NCI-H774 (cell line): ENCODE measurements at places on chromosomes 1 and 21.

DNA sequence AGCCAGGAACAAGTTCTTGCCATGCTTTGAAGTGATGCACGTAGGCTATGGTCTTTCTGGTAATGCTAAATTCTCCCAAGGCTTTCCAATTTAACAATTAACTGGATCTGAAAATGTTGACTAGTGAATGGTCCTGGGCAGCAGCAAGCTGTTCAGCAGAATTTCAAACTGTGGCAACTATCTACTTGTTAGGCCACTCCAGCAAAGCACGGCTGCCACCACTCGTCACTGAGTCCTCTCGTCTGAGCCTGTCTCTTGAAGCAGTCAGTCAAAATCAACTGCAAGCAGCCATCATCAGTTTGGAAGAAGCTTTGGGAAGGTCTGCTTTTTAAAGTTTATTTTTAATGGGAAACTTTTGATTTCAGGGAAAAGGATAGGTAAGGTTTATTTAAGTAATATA lies 6.1 kb downstream of the FLVCR1 start:
- DNase-seq, result no peak

DNA sequence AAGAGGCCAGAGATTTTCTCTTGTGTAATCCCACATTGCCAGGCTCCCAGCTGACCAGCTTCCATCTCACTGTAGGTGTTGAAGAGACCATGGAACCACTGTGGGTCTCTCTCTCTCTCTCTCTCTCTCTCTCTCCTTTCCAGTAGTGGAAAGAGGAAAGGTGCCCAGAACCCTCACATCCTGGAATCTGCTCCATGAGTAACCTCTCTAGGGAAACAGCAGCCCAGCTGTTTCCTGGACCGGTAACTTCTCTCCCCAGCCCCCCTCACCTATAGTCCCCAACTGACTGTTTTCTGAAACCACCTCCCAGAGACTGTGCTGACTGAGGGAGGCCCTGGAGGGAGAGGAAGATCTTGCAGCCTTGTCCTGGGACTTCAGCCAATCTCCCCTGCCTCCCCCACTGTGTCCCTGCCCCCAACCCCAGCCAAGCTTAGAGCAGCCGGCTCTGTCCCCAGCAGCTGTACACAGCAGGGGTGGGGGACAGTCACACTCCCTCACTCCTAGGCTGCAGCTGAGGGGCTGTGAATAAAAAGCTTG lies 20.6 kb upstream of the SLC45A3 start:
- DNase-seq, result no peak

DNA sequence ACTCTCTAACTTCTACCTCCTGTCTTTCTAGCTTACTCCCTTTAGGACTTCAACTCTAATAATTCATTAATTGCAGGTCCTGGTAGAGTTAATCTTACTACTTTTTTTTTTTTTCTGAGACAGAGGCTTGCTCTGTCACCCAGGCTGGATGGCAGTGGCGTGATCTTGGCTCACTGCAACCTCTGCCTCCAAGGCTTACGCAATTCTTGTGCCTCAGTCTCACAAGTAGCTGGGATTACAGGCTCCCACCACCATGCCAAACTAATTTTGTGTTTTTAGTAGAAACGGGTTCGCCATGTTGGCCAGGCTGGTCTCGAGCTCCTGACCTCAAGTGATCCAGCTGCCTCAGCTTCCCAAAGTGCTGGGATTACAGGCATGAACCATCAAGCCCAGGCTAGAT lies 15.7 kb downstream of the BTBD8 start:
- no peak for DNase-seq

GRCh38 chr21:43588957-43589356 lies 70.3 kb downstream of the HSF2BP start:
- no peak for DNase-seq

- no peak for DNase-seq
Observed at GRCh38 chr1:229457436-229457835, 23.5 kb upstream of the ACTA1 start.

DNA sequence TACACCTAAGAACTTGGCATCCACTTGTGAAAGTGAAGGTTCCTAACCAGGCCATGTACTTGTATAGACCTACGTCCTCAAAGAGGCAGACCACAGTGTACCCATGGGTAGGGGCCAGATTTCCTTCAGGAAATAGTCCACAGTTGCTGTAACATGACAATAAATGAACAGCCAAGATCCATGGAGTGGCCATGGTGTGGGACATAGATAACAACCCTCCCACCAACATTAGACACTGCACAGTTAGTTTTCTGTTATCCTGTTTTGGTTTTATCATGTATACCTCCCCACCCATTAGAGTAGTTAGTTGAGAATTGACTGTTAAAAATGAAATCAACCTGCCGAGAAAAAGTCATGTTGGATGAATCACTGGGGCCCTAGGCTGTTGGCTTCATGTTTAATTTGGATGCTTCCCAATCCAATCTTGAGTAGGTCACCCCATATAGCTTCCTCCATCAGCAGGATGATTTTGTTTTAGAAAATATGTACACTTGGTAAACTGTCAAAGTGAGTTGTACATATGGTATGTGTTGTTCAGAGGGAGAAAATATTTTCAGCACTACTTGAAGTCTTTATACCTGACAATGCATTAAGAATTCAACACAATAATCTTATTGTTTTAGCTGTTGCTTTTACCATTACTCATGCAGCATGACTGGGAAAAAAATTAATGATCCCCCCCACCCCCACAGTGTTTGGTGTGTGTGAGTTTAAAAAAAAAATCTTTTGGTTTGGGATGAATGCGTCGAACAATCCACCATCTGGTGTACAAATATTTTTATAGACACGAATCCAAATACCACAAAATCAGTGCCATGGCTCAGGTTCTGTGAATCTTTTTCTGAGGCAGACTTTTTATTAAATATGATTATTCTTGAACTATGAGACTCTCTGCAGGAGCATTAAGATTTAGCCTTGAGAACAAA lies 88.3 kb upstream of the ARHGAP29 start:
- DNase-seq, result no peak

- DNase-seq, result no peak
Observed at GRCh38 chr1:208420696-208421095, 176.5 kb upstream of the PLXNA2 start.
